Stimulated activated CD4-positive, alpha-beta T cell treated with anti-CD3 and anti-CD28 coated beads, Interleukin-15, amount 100 ng/mL, for 1 hour (primary cell): ENCODE measurements at places on chromosomes 1 and 21.

GRCh38 chr1:95778217-95778616 lies 544.2 kb downstream of the RWDD3 start:
- no peak for DNase-seq

DNA sequence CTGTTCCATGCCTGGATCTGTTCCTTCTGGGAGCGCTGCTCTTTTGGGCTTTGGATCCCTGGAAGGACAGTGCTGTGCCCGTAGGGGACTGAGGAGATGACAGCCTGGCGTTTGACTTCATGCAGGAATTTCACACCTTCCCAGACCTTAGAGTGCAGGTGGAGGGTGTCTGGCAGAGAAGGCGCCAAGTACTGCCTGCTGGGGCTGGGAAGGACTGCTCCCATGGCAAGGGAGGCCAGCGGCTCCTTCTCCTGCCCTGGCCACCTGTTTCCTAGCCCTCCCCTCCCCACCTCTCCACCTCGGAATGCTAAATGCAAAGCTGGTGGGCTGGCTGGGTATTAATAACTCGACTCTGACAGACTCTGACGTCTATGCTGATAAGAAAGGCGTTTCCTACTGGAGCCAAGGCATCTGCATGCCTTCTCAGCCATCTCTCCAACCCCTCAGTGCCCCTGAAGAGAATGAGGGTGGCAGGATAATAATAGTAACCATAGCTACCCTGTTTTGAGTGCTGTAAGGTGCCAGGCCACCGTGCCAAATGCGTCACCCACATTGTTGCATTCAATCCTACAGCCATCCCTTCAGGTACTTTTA lies 17.5 kb upstream of the PDIK1L start:
- DNase-seq = no peak

DNA sequence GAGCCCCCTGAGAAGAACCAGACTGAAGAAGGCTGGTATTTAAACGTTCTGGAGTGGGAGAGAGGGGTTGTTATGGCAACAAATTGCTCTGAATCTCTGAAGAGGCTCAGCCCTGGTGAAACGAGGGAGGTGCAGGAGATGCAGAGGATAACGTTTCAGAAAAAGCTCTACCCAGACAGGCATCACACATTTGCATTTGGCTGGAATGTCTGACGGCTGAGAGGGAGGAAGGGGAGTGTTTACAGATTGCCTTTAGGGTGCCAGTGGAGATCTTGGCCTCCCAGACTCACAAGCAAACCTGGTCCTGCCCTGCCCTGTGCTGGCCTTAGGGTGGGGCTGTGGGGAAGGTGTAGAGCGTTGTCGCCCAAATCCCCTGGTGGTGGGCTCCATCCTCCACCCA lies 169.0 kb upstream of the AJAP1 start:
- DNase-seq = no peak

DNA sequence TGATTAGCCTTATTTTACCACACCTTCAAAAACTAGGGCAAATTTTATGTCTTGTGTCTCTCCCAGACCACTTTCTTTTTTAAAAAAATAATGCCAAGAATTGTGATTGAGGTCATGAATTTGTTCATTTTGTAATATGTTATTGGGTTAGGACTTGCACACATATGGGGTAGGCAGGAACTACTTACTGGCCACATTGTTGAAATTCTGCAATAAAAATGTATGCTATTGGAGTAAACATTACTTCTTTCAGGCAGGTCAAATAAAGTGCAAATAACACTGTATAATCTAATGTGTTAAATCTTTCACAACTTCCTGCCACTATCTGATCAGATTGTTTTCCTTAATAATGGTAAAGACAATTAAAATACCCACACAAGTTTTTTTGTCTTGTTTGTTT lies 166.6 kb upstream of the COL11A1 start:
- no peak for DNase-seq

- DNase-seq = no peak
Observed at GRCh38 chr21:19547951-19548840, 1144.6 kb upstream of the TMPRSS15 start.

DNA sequence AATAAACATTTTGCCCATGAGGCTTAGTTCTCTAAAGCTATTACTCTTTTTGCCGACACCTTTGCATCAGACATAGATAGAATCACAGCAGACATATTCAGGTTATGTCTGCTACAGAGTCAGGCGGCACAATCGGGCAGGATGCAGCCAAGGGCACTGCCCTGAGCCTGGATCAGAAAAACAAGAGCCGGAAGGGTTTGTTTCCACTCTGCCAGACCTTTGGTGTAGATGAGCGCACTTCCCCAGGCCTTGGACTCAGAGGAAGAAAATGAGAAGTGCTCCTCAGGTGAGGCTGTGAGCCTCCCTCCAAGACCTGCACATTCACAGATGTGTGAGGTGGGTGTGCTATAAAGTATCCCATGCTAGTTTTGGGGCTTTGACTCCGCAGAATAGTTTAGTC lies 43.7 kb downstream of the GNG12 start:
- no peak for DNase-seq

DNA sequence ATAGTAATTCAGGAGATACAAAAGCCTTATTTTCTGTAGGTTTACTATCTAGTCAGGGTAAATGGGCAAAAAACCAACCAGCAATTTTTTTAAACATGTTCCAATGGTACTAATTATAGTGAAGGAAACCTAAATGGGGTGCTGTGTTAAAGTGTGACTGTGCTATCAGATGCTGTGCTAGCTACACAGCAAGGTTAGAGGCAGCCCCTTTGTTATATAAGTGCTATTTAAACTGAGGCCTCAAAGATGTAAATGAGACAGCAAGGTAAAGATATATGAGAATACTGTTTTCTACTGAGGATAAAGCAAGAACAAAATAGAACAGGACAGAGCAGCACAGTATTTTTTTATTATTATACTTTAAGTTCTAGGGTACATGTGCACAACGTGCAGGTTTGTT lies 305.4 kb upstream of the RGS18 start:
- DNase-seq = no peak

DNA sequence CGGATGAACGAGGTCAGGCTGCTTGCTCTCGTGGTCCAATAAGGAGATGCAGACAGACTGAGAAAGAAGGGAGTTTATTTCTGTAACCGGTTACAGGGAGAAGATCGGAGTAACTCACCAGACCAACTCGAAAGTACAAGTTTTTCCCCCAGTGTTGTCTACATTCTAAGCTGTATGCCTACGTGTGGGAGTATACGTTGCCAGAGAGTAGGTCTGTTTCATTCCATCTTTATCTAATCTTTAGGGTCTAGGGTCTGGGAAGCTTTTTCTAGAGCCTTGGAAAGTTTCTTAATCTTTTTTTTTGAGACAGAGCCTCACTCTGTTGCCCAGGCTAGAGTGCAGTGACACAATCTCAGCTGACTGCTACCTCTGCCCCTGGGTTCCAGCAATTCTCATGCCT lies 4.7 kb upstream of the PADI1 start:
- DNase-seq = no peak

GRCh38 chr21:29125191-29125590 lies 5.3 kb upstream of the MAP3K7CL start:
- DNase-seq = no peak

GRCh38 chr21:14858311-14858710 lies 206.5 kb downstream of the NRIP1 start:
- no peak for DNase-seq

DNA sequence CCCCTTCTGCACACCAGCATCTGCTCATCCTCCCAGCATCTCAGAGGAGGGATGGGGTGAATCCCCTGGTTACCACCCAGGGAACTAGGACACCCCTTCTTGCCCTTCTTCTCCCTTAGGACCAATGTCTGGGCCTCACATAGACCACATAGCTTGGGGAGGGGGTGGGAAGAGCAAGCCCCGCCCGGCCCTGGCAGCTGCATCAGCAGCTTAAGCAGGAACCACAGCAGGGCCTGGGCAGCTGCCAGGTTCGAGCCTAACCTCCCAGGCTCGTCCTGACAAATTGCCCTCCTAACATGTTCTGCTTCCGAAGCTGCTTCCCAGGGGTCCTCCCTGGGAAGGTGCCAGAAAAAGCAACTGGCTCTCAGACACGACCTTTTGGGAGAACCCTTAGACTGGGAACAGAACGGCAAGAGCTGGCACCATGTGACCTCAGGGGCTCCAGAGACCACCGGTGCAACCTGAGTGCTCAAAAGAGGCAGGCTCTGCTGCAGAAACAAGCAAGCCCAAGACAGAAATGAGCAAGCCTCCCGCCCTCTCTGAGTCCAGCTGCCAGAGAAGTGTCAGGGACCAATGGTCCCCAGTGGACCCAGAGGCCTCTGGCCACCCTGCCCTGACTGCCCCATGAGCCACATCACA lies 18.4 kb upstream of the CLSTN1 start:
- DNase-seq = no peak

GRCh38 chr21:43949499-43950208 lies 62.5 kb upstream of the TRAPPC10 start:
- no peak for DNase-seq

DNA sequence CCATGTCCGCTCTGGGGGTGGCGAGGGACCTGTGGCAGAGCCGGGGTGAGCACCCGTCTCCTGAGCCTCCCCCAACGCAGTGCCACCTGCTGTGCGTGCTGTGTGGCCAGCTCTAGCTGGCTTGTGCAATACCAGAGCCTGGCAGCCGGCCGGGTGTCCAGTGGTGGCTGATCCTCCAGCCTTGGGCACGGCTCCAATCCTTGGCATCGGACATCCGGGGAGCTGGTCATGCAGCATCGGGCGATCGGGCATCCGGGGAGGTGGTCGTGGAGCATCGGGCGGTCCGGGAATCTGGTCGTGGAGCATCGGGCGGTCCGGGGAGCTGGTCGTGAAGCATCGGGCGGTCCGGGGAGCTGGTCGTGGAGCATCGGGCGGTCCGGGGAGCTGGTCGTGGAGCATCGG lies 8.1 kb downstream of the SLX9 start:
- DNase-seq = no peak

GRCh38 chr1:31072304-31072746 lies 6.8 kb upstream of the PUM1 start:
- no peak for DNase-seq

- DNase-seq = no peak
Observed at GRCh38 chr1:90782046-90782445, 64.9 kb upstream of the BARHL2 start.

- no peak for DNase-seq
Observed at GRCh38 chr1:10515976-10516750, 41.4 kb downstream of the PEX14 start.

GRCh38 chr1:5949085-5949760 lies 43.0 kb downstream of the NPHP4 start:
- no peak for DNase-seq

GRCh38 chr1:211482306-211482705 lies 9.7 kb downstream of the RD3 start:
- DNase-seq = no peak

GRCh38 chr1:20958430-20958829 lies 171.3 kb upstream of the HP1BP3 start:
- no peak for DNase-seq

GRCh38 chr1:15304708-15305467 lies 57.9 kb downstream of the FHAD1 start:
- peak; percentile 60 for DNase-seq

- no peak for DNase-seq
Observed at GRCh38 chr1:29549001-29549400, 312.7 kb downstream of the PTPRU start.

DNA sequence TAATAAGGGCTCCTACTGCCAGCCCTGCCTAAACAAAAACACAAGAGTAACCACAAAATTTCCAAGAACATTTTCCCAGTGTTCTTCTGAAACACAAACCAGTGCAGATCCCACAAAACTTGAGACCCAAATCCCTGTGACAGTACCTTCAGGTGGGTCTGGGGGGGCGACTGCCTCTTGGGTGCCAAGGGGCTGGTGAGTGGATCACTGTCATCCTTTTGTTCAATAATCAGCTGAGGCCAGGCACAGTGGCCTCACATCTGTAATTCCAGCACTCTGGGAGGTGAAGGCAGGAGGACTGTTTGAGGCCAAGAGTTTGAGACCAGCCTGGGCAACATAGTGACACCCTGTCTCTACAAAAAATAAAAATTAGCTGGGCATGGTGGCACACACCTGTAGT lies 87.6 kb downstream of the GLIS1 start:
- DNase-seq = no peak

GRCh38 chr1:66757722-66758240 lies 5.5 kb downstream of the DYNLT5 start:
- no peak for DNase-seq

GRCh38 chr1:165409657-165410358 lies 35.1 kb downstream of the RXRG start:
- no peak for DNase-seq
